Left colon (tissue), 2 donors: ENCODE measurements at places on chromosomes 6 and 20.
A peak's percentile ranks its signal among the peaks of the same experiment; 100 is the strongest.

GRCh38 chr6:21271428-21272155 is 322.0 kb upstream of the SOX4 start:
- DNase-seq, result no peak

DNA sequence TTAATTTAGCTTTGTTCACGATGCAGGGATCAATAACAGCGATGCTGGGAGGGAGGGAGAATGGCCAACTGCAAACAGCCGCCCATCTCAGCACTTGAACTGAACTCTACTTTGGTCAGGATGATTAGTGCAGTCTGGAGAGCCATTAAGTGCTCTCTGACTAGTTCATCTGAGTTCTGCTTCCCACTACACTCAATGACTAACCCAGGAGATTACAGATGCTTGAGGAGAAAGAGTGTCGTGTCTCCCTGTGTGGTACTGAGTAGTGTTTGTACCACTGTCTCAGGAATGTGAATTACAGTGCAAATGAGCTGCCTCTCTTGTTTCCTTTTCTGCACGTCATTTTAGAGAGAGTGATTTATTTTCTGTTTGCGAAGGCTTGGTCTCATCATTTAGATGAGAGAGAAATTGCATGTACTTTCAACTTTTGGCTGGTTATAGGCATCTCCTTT is 23.5 kb downstream of the CARMIL1 start:
- no peak for DNase-seq

DNA sequence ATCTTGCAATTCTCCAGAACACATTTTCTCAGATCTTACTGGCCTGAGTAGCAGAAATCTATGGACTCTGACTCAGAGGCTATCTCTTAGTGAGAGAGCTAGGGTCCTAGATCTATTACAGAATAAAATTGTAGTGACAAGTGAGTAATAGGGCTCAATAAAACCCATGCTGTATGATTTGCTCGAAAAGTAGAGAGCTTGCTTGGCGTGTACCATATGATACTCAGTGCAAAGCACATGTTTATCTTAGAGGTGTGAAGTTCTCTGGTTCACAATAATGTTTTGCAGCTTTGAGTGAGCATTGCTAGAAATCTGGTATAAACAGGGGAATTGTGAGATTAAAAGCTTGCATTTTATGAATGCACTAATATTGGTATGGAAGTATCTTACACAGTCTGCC is 87.8 kb upstream of the PRSS16 start:
- DNase-seq, result no peak

- DNase-seq, result no peak
These were observed 47.9 kb downstream of the HMGN3 start for GRCh38 chr6:79186564-79186963.

- DNase-seq, result no peak
These were observed 11.3 kb downstream of the SLC17A5 start for GRCh38 chr6:73642530-73642929.

- peak; percentile 51 for DNase-seq
These were observed 146.9 kb downstream of the PHACTR3 start for GRCh38 chr20:59751075-59751711.

- peak; percentile 49 for DNase-seq
These were observed 1.0 kb downstream of the MRPS26 start for GRCh38 chr20:3046677-3047462.

DNA sequence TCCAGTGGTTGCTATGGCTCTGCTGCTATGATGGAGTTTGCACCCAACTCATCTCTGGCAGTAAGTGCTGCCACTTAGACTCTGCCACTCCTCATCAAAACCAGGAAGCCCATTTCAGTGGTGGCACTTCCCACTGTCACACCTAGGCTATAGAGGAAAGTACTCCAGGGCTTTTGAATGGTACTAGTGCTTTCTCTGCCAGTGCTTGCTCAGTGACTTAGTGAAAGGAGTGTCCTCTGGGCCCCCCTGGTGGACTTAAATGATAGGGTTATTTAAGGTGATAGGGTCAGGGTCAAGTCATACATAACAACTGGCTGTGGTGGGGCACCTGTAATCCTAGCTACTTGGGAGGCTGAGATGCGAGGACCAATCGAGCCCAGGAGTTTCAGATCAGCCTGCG is 22.8 kb downstream of the FITM2 start:
- DNase-seq, result no peak

GRCh38 chr6:85747093-85747492 is 104.4 kb upstream of the SYNCRIP start:
- DNase-seq, result no peak

- DNase-seq, result no peak
These were observed 200.5 kb upstream of the FOXQ1 start for GRCh38 chr6:1111361-1111760.

- peak; percentile 57 for DNase-seq
These were observed 76.2 kb upstream of the BCLAF1 start for GRCh38 chr6:136365776-136366354.

- no peak for DNase-seq
These were observed 279.9 kb upstream of the CDYL start for GRCh38 chr6:4496284-4496683.

GRCh38 chr20:60060593-60060992 is 102.4 kb downstream of the CDH26 start:
- no peak for DNase-seq

DNA sequence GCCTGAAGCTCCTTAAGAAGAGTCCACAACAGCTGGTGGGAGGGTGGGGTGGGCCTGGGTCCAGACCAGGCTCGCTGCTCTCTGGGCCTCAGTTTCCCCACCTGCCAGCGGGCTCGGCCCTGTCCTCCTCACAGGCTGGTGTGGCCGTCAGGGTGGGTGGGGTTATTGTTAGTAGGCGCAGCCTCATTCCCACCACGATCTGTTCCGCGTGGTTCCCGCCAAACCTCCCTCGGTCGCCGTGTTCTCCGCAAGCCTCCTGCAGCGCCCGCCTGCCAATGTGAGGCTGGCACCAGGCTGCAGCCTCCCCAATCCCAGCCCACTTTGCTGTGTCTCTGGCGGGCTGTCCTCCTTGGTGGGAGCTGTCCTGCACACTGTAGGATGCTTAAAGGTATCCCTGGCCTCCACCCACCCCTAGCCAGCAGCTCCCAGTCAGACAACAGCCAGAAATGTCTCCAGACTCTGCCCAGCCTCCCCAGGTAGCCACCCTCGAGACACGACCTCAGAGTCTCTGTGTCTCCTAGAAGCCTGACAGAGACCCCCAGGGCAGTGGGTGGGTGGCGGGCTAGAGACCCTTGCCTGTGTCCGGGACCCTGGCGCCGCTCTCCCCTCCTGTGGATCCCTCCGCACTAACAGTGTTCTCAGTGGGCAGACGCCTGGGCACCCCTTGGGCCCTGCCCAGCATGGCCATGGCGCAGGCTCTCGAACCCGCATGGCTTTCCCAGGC is 15.3 kb downstream of the SLC17A9 start:
- DNase-seq, result no peak

DNA sequence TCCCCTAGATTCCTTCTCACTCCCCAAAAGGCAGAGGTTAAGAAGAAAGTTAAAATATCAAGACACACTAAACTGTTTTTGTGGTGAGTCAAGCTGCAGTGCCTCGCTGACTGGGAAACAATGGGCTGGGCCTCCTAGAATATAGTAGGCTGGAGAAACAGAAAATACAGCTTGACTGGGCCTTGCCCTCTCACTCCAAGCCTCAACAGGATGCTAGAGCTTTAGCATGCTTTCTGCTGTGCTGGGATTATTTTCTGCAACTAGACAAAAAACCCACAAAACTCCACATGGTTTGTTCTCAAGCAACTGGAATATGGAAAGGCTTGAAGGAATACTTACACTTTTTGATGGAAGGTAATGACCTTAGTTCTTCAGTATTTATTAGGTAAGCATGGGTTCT is 27.9 kb downstream of the FOXO3 start:
- peak; percentile 22 for DNase-seq

DNA sequence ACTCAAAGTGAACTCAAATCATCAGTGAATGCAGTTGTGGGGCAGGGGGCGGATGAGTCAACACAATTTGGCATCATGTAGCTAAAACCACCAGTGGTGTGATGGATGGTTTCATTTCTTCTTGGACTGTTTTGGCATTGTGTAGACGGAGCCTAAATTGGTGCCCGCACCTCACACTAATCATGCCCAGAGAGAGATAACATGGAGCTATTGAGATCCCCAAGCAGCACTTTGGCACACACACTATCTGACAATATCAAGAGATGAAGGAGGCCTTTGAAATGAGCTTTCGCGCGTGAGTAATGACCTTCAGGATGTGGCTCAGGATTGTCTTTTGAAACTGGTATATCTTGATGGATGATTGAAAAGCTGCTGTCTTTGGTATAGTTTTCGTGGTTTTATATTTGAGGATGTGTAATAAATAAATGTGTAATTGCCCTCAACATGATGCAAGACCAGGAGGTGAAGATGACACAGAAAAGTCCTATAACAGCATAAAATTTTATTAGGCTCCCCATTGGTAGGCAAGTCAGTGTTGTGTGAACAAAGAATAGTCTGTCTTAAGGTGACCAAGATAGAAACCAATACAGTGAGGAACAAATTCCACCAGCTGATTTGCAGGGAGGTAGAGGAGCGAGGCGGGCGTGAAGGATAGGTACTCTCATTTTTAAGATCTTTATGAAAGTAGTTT is 174.2 kb downstream of the TSHZ2 start:
- no peak for DNase-seq

GRCh38 chr6:37306624-37307222 is 47.1 kb upstream of the RNF8 start:
- DNase-seq, result no peak

- no peak for DNase-seq
These were observed 6.7 kb upstream of the ATXN1 start for GRCh38 chr6:16767765-16768476.

- no peak for DNase-seq
These were observed 184.7 kb downstream of the CDH4 start for GRCh38 chr20:61436667-61437279.

GRCh38 chr20:5602346-5602745 is 147.9 kb upstream of the SHLD1 start:
- no peak for DNase-seq

- DNase-seq, result no peak
These were observed 98.0 kb downstream of the EYA2 start for GRCh38 chr20:46992640-46993035.

DNA sequence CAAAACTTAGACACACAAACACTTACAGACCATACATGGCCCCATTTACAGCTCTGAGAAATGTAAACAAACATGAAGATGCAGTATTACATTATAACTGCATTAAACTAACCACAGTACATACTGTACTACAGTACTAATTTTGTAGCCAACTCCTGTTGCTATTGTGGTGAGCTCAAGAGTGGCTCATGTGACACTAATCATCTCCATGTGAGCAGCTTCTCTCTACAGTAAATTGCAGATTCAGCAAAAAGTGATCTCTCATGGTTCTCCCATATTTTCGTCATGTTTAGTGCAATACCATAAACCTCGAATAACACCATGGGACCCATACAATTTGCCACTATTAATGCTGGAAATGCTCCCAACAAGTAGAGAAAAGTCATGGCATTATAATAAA is 860.4 kb downstream of the EPHA7 start:
- DNase-seq, result no peak

GRCh38 chr6:132598473-132598872 is 8.9 kb upstream of the TAAR5 start:
- no peak for DNase-seq

- DNase-seq, result no peak
These were observed 54.8 kb downstream of the OPN5 start for GRCh38 chr6:47836639-47837038.

GRCh38 chr6:105372142-105372848 is 30.6 kb downstream of the PREP start:
- no peak for DNase-seq
